ENCODE measurements at places on chromosomes 2 and 18.

GRCh38 chr2:135256531-135257260, 204.6 kb downstream of the RAB3GAP1 start:
- no peak for DNase-seq

GRCh38 chr2:161141033-161141432, 19.2 kb upstream of the TANK start:
- no peak for DNase-seq

GRCh38 chr2:232376260-232376659, 2.3 kb upstream of the ALPP start:
- DNase-seq, result no peak

GRCh38 chr2:233974530-233975071, 57.4 kb downstream of the TRPM8 start:
- no peak for DNase-seq

- DNase-seq, result no peak
These were observed 87.3 kb upstream of the ATG16L1 start for GRCh38 chr2:233164128-233164635.

- DNase-seq, result no peak
These were observed 1540.8 kb upstream of the PIK3C3 start for GRCh38 chr18:40414155-40414754.

DNA sequence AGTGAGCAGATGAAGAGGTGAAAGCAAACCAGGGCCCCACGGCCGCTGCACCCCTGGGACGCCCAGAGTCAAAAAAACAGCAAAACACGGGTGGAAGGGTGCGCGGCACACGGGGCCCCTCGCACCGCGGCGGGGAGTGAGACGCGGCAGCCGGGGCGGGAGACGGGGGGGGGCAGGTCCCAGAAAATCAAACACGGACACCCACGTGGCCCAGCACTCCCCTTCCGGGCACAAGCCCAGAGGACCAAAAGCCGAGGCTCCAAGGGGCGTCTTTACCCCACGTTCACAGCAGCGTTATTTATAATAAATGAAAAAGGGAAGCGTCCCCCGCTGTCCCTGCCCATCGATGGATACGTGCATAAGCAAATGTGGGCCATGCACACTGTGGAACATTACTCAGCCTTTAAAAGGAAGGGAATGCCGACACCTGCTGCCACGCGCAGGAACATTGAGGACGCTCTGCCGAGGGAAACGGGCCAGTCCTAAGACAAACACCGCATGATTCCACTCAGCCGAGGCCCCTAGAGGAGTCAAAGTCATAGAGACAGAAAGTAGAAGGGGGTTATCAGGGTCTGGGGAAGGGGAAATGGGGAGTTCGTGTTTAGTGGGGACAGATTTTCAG, 677 bp upstream of the COPS9 start:
- peak; percentile 51 for DNase-seq

DNA sequence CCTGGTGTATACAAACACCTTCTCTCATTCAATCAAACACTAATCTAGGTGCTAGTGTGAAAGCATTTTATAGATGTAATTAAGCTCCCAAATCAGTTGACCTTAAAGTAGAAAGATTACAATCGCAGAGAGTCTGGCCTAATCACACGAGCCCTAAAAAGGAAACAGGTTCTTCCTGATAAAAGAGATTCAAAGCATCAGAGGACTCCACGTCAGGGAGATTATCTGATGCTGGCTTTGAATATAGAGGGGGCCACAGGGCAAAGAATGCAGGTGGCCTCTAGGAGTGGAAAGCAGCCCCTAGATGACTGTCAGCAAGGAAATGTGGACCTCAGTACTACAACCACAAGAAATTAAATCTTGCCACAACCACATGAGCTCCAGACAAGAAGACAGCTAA, 28.2 kb upstream of the ZC3H15 start:
- DNase-seq, result no peak

Data from Karpas-422 (cell line).